ENCODE measurements at places on chromosomes 2 and 18.
A peak's percentile ranks its signal among the peaks of the same experiment; 100 is the strongest.

GRCh38 chr2:28054916-28055315 lies 164.4 kb downstream of the BABAM2 start:
- no peak for DNase-seq

GRCh38 chr2:8534729-8535468 lies 147.0 kb upstream of the ID2 start:
- DNase-seq, result peak; percentile 62

DNA sequence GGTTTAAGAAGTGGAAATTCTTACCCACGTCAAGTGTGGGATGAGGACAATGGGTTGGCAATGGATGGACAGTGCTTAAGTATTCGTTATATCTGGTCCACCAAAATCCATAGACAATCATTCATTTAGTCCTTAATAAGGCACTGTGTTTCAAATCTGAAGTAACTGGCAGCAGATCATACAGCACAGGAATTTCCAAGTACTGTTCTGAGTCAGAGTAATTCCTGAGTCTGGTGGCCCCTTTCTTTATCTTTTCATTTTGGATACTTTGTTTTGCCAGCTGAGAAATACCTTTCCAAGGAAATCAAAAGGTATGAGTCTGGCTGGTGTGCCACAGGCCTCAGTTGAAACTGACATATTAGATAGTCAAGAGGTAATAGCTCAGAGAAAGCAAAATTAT lies 31.4 kb upstream of the CCDC102B start:
- no peak for DNase-seq

GRCh38 chr2:157432475-157433106 lies 11.3 kb downstream of the CYTIP start:
- no peak for DNase-seq

- no peak for DNase-seq
Observed at GRCh38 chr18:55893948-55894347, 306.0 kb upstream of the TCF4 start.

DNA sequence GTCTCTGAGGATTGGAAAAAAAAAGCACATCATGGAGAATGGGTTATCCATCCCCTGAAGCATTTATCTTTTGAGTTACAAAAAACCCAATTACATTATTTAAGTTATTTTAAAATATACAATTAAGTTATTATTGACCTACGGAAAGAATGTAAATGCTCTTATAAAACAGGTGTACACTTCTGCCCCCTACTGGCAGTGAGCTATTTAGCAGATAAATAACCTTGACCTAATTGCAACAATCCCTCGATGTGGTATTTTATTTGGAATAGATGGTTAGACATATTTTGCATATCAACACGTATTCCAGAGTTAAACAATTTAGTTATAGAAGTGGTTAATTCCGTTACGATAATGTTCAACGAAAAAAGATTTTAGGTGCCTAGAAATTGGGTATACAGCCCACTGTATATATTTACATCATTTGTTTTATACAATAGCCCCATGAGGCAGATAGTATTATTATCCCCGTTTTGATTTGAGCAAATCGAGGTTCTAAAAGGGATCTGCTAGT lies 9.1 kb upstream of the DAW1 start:
- DNase-seq, result peak; percentile 40

GRCh38 chr18:58866066-58866772 lies 1.5 kb downstream of the ZNF532 start:
- no peak for DNase-seq

- DNase-seq, result no peak
Observed at GRCh38 chr2:152098496-152099366, at the start of gene CACNB4. Gene CACNB4 (minus strand): TSS chr2:152099044.

GRCh38 chr18:41617647-41618046 lies 337.4 kb upstream of the PIK3C3 start:
- DNase-seq, result no peak

DNA sequence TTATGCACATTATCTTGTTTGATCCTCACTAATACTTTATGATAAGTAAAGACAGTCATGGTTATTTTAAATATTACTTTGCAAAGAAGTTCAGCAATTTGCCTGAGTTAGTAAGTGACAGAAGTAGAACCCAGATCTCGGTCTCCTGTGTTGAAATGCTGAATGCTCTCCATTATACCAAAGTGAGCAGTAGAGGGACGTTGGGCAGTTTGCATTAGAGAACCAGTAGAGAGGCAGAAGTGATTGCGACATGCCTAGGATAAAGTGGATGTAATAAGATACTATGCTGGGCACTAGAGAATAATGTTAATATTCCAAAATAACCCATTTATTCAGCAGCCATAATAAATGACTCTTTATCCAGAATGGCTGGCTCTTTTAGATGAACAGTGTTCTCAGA lies 201.0 kb downstream of the PMAIP1 start:
- DNase-seq, result peak; percentile 2

DNA sequence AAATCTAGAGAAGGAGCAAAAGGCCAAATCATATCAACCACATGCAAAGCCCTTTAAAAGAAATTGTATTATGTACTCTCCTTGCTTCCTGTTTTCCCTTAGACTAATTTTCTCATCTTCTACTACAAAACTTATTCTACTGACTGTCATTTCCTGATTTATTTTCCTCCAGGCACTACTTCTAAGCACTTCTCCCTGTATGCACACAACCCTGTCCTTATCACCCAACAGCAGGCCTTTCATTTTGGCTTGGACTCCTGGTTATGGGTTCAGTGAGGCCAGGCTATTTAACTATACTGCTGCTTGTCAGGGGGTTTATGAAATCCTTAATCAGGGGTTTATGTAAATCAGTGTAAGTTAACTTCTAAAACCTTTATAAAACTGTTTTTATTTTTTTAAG lies 205.1 kb upstream of the FAM98A start:
- no peak for DNase-seq

DNA sequence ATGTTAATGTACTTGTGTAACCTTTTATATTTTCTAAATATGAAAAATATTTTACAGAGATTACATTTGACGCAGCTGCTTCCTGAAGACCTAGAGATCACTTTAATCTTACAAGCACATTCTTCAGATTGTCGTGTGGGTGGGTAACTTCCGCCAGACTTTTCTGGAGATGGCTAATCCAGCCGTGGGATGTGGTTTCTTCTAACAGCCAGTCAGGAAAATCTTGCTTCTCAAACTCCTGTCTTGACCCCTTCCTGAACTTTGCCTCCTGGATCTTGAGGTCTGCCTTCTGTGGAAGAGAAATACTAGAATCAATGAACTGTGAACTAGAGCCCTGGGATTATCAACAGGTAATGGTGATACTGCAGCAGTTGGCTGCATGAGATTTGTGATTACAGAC lies 401.6 kb upstream of the TNP1 start:
- DNase-seq, result no peak

- DNase-seq, result peak; percentile 21
Observed at GRCh38 chr2:61538920-61539520, 864 bp upstream of the XPO1 start.

DNA sequence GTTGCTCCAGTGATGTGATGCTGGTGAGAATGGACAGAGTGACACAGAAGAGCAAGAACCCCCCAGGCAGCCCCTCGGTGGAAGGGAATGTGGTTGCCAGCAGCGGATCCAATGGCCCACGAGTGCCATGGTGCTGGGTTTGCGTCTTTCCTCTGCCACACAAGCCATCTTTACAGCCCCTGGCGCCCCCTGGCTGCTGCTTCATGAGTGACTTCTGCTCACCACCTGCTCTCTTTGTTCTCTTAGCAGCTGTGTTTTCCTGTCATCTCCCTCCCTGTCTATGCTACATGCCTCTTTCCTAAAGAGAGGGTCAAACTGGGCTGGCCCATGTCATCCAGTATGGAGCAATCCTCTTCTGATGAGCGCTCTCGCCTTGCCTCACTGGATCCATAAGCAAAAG lies 300.0 kb upstream of the SMIM21 start:
- DNase-seq, result peak; percentile 21

GRCh38 chr18:36330435-36331052 lies 33.0 kb downstream of the FHOD3 start:
- DNase-seq, result peak; percentile 26

DNA sequence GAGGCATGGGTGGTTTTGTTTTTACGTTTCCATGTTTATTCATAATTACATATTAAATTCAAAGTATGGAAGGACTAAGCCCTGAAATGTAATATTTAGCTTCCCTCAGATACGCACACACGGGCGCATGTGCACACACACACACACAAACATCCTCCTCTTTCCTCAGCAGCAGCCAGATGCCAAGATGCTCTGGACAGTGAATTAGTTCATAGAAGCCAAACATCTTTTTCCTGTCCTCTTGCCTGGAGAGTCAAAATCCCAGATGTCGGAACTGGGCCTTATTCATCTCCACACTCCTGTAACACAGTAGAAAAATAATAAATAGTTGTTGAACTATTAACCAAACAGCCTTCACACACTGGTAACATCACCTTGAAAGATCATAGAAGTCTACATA lies 273.1 kb downstream of the SP3 start:
- DNase-seq, result peak; percentile 23

- no peak for DNase-seq
Observed at GRCh38 chr2:226423498-226423960, 376.1 kb downstream of the IRS1 start.

- no peak for DNase-seq
Observed at GRCh38 chr2:211479536-211480150, 923.2 kb downstream of the CPS1 start.

DNA sequence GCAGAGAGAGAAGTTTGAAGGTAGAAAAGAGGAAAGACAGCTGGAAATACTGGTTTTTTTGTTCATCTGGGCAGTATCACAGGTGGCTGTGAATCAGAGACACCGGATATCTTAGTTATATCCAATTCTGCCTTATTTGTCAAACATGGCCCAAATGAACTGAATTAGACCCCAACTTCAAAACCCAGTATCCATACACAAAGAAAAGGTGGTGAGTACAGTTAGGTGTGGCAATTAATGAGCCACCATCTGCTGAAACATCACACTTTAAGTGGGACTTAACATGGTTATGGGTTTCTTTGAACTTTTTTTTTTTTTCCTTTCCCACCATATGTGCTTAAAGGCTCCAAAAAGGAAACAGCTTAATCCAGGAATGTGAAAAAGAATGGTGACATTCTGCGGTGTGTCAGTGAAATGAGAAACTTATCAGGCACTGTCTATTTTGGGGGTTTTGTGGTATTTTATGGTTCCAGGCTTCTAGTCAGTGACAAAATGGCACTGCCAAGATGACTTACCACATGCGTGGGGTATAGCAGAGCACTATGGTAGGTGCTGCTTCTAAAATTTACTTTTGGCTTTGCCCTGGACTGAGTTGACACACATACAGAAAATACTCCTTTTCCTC lies 5.0 kb upstream of the TMEM178A start:
- peak; percentile 23 for DNase-seq

- DNase-seq, result peak; percentile 74
Observed at GRCh38 chr2:42359965-42360483, 993 bp downstream of the COX7A2L start.

GRCh38 chr2:191049728-191050639 lies 36.0 kb upstream of the STAT1 start:
- peak; percentile 98 for DNase-seq

GRCh38 chr2:62217970-62218369 lies 22.1 kb downstream of the B3GNT2 start:
- DNase-seq, result peak; percentile 81

DNA sequence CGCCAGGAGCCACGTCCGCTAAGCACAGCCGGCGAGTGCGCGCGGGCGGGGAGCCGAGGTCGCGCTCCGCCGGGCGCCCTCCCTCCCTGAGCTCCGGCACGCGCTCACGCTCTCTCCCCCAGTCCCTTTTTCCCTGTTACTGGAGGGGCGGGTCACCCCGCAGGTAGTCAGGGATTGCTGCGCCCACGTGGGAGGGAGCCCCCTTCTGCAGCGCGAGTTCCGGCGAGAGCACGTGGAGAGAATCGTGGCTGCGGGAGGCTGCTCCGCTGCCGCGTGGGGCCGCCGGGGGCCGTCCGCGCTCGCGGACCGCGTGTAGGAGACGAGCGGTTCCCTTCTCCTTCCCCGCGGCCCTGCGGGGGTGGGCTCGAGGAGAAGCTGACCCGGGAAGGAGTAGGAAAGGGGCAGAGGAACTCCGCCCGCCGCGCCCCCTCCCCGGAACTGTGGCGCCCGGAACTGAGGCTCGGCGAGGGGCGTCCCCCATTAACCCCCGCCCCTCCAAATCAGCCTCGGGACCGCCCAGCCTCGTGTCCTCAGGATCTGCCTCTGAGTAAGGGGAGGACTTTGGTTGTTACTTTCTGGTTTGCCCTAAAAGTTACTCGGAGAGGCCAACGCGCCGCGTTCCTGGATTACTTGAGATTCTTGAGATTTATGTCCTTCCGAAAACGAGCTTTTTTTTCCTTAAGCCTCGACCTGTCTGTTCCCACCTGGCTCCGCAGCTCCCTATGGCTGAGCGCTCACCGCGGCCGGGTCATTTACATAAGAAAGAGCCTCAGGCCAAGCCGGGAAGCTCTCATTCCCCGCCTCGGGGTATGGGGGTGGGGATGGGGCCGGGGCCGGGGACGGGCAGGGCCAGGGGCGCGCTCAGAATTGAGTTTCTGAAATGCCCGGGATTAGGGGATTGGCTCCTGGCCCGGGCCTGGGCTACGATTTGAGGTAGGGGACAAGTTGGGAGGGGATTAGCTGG lies 1.1 kb downstream of the HK2 start:
- peak; percentile 15 for DNase-seq

GRCh38 chr2:118322406-118322805 lies 234.1 kb downstream of the INSIG2 start:
- DNase-seq, result peak; percentile 58

- DNase-seq, result no peak
Observed at GRCh38 chr18:25595274-25596060, 243.5 kb upstream of the ZNF521 start.

DNA sequence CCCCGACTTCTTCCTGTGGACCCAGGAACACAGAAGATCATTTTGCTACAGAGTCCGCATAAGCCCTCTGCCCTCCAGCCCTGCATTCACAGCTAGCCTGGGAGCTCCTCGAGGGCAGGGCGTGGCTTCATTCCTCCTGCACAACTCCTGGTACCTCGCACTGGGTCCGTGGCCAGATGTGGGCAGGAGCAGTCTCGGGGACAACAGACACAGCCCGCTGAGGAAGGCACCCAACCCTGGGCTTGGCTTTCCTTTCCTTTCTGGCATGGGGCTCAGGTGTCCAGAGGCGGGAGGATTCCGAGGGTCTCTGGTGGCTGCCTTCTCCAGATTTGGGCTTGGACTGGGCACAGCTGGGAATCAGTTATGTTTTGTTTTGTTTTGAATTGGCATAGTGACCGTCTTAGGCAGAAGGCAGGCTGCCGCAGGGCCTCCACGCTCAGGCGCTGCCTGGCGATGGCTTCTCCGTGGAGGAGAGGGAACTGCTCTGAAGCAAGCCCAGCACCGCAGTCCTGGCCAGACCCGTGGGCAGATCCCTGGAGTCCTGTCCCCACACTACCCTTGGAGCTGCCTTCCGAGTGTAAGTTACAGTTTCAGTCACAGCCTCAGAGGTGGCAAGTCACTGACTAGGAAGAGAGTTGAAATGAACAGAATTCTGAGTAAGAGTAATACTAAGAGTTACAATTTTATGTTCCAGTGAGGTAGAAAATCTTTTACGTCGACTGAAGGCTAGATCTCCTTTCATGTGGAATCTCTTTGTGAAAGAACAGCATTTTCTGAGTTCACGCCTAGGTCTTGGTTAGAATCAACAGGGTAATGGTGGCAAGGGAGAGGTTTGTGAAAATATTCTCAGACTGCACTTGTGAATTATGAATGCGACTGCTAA lies 47.9 kb downstream of the LDLRAD4 start:
- DNase-seq, result peak; percentile 38

Measured in AG10803 (cell line).